ENCODE measurements at places on chromosomes 1 and 21.

- DNase-seq = no peak
These were observed 131.7 kb downstream of the PSMG1 start for GRCh38 chr21:39051588-39051949.

- DNase-seq = no peak
These were observed 9.2 kb downstream of the RNF2 start for GRCh38 chr1:185054365-185055060.

- DNase-seq = peak; percentile 73
These were observed 16.7 kb downstream of the SPATA21 start for GRCh38 chr1:16420424-16421118.

DNA sequence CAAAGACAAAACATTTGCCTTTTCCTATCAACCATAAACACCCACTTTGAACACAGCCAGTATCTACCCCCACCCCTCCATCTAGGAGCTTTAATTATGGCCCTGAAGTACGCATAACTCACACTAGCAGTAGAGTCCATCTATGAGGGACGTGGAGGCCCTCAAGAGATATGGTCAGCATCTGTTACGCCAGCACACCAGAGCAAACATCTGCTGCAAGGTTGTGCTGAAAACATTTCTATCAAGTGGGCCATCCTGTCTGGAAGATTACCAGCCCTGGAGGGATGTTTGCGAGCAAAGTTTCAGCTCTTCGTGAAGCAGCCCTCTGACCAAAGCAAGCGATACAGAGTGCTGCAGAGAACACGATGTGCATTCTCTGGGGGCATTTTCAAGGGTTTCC is 74.6 kb downstream of the SLC45A1 start:
- no peak for DNase-seq

- no peak for DNase-seq
These were observed 16.0 kb downstream of the IBA57 start for GRCh38 chr1:228181645-228182034.

GRCh38 chr1:172323686-172324085 is 96.8 kb upstream of the C1orf105 start:
- no peak for DNase-seq

DNA sequence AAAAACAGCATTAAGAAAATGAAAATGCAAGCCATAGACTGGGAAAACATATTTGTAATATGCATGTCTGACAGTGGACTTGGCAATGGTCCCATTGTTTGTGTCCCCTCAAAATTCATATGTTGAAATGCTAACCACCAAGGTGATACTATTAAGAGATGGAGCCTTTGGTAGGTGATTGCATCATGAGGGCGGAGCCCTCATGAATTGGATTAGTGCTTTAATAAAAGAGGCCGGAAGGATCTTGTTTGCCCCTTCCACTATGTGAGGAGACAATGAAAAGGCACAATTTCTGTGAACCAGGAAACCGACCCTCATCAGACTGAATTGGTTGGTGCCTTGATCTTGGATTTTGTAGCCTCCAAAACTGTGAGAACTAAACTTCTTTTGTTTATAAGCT is 232.3 kb downstream of the GPR52 start:
- no peak for DNase-seq

DNA sequence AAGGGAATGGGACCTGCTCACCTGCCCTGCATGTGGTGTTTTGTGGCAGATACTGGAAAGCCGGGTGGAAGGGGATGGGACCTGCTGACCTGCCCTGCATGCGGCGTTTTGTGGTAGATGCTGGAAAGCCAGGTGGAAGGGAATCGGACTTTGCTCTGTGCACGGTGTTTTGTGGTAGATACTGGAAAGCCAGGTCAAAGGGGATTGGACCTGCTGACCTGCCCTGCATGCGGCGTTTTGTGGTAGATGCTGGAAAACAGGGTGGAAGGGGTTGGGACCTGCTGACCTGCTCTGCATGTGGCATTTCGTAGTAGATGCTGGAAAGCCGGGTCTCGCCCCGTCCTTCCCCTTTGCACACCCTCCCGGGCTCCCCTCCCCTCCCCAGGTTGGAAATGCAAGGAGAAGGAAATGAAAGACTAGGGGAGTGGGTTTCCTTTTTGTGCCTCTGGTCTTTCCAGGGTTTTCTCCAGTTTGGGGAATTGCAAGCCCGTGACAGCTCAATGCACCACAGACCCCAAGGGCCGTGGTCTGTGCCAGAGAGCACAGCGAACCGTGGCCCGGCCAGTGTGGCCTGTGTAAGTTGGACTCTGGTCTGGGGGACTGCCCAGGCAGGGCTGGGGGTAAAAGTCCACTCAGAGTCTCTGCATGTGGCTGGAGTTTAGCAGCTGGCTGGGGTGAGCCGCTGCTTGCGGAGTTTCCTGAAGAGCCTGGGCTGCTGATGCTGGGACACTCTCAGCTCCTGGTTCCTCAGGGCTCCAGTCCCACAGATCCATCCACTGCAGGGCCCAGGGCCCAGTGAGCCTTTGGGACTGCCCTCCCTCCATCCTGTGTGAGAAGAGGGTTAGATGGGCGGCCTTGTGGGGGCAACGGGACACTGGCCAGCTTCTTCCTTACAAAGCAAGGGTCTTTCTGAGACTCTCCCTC is 105.5 kb downstream of the CRYAA start:
- no peak for DNase-seq

DNA sequence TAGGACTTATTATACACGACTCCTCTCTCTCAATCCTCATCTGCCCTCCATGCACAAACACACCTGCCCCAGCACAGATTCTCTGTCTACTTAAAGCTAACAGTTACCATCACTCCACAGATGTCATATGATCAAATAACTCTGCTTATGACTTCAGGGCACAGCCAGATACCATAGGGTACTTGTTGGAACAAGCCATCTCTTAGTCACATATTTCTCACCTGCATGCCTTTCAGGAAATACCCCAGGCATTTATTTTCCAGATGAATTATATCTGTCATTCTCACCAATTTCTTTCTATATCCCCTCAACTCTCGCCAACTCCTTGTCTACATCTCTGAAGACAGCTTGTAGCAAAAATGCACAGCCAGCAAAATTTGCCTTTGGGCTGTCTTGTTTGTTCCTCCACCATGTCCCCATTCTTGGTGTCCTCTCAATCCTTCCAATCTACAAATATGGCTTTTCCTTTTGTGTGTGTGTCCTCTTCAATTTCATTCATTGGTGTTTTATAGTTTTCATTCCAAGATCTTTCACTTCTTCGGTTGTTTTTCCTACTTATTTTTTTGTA is 353.9 kb upstream of the CAMK1G start:
- no peak for DNase-seq

GRCh38 chr1:205672970-205673369 is 7.3 kb downstream of the SLC45A3 start:
- no peak for DNase-seq

DNA sequence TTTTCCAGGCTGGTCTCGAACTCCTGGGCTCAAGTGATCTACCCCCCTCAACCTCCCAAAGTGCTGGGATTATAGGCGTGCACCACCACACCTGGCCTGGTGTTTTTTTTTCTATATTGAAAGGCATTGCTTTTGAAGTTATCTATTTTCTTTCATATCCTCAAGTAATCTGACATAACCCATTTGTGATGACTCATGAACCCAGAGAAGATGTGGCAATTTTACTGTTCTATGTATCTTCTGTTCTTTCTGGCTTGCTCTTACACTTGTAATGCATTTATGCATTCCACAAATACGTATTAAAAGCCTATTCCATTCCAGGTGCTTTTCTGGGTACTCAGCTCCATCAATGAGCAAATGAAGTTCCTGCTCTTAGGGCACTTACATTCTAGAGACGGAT is 29.9 kb upstream of the ERRFI1 start:
- DNase-seq = no peak

GRCh38 chr1:200075522-200075921 is 48.0 kb downstream of the NR5A2 start:
- DNase-seq = no peak

- DNase-seq = no peak
These were observed 462.3 kb upstream of the NFIA start for GRCh38 chr1:60620087-60620486.

DNA sequence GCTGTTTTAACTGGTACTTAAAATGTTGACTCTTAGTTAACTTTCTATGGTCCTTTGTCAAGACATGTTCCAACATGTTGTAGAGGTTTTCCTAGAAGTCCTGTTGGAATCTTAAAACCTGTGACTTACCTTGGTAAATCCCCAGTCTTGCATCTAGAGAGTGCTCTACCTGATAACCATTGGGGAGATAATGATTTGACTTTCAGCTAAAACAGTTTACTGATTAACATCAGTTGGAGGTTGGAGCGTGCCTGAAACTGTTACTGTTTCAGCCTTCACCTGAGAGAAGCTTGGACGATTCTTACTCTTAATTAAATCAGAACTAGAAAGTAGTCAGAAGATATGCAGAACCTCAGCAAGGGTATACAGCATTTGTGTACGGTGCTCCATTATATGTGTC is 8.8 kb downstream of the MDM4 start:
- DNase-seq = no peak

DNA sequence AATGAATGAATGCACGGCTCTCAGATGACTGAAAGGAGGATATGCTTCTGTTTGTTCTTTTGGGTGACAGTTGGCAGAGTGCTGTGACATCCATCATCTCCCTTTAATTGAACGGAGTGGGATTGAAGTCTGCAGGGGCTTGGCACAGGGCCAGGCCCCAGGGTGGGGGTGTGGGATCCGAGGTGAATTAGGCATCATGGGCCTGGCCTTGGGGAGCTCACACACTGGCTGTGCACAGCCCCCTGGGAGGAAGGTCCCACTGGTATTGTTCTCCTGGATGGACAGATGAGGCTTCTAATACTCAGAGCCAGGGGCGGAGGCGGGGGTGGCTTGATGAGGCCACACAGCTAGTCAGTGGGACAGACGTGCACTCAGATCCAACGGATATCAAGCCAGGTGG is 19.3 kb downstream of the EPHB2 start:
- no peak for DNase-seq

DNA sequence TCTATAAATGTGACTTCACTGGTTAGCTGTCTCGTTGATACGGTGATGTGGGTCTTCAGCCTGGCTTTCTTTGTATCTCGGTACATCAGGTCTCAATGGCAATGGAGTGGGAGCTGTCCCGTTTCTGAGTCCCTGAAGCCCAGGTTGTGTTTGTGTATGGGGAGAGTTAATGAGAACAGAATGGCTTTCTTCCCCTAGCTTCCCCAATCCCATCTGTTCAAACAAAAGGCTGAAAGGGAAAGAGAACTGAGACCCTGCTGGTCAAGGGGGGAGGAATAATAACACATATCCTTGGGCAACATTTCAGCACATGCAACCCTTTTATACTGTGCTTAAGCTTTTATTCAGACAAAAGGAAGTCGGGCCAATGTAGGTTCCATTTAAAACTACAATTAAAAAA is 28.4 kb upstream of the CASQ2 start:
- no peak for DNase-seq

DNA sequence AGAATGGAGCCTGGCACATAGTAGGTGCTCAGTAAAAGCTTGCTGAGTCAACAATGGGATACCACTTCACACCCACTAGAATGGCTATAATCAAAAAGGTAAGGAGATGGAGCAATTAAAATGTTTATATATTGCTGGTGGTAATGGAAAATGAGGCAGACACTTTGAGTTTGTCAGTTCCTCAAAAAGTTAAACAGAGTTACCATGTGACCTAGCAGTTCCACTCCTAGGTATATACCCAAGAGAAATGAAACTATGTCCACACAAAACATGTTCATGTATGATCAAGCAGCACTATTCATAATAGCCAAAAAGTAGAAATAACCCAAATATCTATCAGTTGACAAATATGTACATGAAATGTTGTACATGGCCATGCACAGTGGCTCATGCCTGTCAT is 74.8 kb upstream of the ECE1 start:
- no peak for DNase-seq

- DNase-seq = peak; percentile 37
These were observed 67.9 kb upstream of the EFHD2 start for GRCh38 chr1:15341634-15342407.

- DNase-seq = no peak
These were observed 126.2 kb downstream of the FGGY start for GRCh38 chr1:59422921-59423575.

GRCh38 chr1:77473690-77474089 is 191.9 kb downstream of the AK5 start:
- DNase-seq = no peak

- DNase-seq = peak; percentile 55
These were observed 38.2 kb upstream of the H6PD start for GRCh38 chr1:9196129-9197040.

DNA sequence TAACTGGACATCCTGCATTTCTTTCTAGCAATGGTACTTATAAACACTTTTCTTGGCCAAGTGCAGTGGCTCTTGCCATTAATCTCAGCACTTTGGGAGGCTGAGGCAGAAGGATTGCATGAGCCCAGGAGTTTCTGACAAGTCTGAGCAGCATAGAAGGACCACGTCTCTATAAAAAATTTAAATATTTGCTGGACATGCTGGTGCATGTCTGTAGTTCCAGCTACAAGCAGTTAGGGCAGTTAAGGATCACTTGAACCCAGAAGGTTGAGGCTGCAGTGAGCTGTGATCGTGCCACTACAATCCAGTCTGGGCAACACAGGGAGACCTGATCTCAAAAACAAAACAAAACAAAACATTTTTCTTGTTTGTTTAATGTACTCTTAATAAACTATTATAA is 434.0 kb downstream of the PLA2G4A start:
- DNase-seq = no peak

DNA sequence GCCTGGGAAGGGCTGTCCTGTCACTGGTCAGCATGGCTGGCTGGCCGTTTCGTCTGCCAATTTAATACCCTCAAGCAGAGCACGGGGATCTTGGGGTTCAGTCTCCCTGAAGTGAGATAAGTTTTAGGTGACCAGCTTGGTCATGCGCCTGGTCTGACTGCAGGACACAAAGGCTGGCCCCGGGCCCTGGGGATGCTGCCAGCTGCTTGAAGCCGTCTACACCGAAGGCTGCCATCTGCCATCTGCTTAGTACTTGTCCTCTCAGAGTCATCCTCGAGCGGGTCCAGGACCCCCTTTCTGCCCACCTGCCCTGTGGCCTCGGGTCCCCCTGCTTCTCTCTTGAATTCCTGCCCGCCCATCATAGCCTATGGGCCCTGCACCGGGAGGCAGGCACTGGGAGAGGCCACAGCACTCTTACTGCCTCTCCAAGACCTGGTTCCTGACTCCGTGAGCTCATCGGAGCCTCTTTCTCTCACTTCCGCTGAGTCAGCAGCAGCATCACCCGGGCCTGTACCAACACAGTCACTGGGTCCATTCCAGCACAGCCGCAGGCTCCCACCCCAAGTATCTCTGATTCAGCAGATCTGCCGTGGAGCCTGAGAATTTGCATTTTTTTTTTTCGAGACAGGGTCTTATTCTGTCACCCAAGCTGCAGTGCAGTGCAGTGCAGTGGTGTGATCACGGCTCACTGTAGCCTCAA is 7.0 kb downstream of the FBLIM1 start:
- DNase-seq = no peak

DNA sequence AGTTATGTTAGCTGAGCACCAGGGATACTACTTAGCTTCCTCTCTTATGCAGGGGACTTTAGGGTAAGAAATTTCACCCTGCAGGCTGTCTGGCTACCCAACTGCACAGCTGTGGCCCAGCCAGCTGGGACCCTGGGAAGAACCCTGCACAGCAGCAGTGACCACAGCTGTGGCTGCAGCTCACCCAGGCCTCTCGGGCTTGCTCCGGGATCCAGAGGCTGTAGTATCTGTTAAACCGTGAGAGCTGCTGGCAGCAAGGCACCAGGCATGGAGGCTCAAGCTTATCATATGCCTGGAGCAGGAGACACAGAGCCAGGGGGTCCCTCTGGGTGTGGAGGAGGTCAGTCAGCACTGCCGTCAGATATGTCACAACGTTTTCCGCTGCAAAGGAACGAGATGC is 40.3 kb downstream of the URB1 start:
- no peak for DNase-seq
